ENCODE measurements at places on chromosomes 5 and 9.

DNA sequence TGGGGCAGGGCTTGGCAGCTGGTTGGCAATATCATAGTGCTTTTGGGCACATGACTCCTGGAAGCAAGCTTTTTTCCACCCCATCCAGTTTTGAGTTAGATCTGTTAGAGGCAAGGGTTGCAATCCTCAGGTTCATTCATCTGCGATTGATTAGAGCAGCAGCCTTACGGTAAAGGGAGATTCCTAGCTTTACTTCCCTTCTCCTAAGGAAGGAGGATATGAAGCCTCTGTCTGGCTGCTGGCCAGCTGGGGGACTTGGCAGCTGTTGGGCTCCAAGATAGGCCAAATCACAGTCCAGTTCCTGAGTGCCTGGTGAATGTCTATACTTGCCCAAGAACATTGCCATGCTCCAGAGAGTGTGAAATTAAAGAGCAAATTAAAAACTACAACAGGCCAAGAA, 113.4 kb upstream of the CCNH start:
- DNase-seq = no peak

DNA sequence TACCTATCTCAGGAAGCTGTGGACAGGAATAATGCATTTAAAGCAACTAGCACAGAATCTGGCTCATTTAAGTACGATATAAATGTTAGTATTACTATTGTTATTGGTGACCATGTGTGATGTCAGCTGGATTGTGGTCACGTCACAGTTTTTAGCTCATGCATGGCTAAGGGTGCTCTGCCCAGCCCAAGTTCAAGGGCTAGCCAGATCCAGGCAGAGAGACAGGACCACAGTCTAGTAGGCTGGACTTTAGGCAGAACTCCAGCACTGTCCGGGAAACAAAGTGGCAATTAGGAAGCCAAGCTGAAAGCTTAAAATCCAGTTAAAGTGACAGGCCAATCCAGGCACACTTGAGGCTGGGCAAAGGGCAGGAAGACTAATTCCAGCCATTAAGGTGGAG, 273.6 kb downstream of the ADAMTSL1 start:
- no peak for DNase-seq

DNA sequence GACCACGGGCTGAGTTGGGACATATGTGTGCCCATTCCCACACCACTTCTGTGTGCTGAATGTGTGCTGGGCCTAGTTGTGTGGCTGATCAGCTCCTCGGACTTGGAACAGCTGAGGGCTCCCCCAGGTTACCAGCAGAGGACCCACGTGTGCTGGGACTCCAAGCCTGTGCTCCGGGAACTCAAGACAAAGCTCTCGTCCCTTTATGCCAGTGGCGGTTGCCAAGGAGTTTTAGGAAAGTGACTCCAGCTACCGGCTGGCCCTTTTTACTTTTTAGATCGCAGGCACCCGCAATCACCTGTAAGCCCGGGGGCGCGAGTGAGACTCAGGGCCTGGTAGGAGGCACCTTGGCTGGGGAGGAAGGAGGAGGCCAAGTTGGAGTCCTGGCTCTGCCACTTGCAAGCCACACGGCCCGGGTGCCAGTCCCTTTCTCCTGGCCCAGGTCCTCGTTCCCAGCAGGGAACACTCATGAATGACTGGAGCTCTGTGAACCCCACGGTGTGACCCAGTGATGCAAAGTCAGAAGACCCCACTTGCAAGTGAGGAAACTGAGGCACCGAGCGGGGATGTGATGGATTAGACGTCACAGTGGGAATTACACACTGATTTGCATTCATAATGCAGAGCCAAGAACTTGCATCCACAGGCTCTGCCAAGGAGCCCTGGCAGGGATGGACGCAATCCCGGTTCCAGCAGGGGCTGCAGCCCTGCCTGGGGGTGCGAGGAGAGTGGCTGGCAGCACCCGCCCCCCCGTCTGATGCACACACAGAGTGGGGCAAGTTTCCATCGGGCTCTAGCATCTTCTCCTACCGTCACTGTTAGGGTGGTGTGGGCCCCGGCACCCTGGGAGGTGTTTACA, 26.9 kb downstream of the CRB2 start:
- DNase-seq = no peak

DNA sequence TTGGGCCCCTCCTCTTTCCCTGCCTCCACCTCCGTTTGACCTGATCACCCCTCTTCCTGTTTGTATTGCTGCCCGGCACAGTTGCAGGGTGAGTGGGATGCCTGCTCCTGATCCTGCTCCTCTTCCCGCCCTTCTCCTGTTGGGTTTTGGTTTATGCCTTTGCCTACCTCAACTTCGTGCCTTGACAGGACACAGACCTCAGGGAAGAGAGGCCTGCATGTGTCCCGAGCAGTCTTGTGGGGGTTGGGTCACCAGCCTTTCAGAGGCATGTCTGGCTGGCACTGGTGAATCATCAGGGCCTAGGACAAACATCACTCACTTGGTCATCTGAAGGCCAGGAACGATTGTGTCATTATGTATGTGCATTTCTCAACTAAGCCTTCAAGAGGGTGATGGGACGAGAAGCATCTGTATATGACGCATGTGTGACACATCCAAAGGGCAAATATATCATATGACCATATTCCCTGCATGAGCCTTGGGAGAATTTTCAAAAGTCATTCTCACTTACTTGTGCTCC, 56.9 kb downstream of the NPR3 start:
- DNase-seq = peak; percentile 48

GRCh38 chr9:124042201-124042721, 30.7 kb downstream of the LHX2 start:
- no peak for DNase-seq

GRCh38 chr9:35906923-35907699, 1.1 kb downstream of the HRCT1 start:
- no peak for DNase-seq

DNA sequence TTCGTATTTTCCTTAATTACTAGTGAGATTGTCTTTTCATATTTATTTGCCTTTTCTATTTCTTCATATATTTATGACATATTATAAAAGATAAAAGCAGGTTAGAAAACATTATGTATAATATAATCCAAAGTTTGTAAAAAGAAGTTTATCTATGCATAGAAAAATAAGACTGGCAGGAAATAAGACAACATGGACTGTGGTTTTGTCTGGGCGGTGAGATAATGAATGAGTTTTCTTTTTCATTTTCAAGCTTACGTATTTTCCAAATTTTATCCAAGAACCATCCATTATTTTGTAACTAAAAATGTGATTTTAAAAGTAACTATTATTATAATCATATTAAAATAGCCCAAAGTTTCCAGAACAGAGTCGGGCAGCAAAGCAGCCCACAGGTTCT, 109.8 kb upstream of the MVB12B start:
- DNase-seq = no peak

- DNase-seq = no peak
Observed at GRCh38 chr5:116911074-116911473, 336.5 kb upstream of the SEMA6A start.

GRCh38 chr9:36143245-36143641, 6.7 kb downstream of the GLIPR2 start:
- no peak for DNase-seq

DNA sequence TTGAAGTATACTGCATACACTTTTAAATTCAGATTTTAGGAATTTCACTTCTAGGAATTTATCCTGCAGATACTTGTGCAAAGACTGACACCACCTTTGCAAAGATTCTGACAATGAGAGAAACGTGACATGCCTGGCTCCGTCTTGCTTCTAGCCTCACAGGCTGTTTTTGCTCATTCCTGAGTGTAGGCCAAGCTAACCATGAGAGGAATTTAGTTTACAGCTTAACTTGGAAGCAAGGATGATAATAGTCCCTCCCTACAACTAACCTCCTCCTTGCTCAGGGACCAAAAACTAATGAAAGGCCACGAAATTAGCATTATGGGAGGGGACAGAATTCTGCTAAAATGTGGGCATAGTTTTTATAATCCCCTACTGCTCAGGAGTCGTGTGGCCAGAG, 31.1 kb downstream of the C5orf22 start:
- DNase-seq = no peak

GRCh38 chr9:114324492-114324891, 1.6 kb downstream of the ORM1 start:
- no peak for DNase-seq

GRCh38 chr9:36530224-36530623, 42.5 kb upstream of the MELK start:
- no peak for DNase-seq

- DNase-seq = no peak
Observed at GRCh38 chr5:180606215-180606785, 15.0 kb upstream of the SCGB3A1 start.

GRCh38 chr9:6788162-6789016, 30.6 kb downstream of the KDM4C start:
- DNase-seq = peak; percentile 7

- DNase-seq = no peak
Observed at GRCh38 chr5:147743678-147744374, 38.7 kb downstream of the JAKMIP2 start.

GRCh38 chr9:109342878-109343277, 22.0 kb upstream of the EPB41L4B start:
- DNase-seq = no peak

- DNase-seq = peak; percentile 89
Observed at GRCh38 chr5:153613144-153613543, 122.7 kb downstream of the GRIA1 start.

DNA sequence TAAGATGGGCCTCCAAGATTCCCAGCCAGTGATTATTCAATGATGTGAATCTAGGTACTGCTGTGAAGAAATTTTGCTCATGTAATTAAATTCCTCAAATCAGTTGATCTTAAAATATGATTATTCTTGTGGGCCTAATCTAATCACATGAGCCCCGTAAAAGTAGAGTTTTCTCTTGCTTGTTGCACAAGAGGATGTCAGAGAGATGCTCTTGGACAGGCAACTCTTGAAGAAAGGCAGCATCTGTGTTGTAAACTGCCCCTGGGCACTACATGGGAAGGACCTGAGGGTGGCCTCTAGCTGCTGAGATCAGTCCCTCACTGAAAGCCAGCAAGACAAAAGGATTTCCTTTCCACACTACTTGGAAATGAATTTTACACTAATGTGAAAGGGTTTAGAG, 132.9 kb downstream of the TRPM3 start:
- no peak for DNase-seq

DNA sequence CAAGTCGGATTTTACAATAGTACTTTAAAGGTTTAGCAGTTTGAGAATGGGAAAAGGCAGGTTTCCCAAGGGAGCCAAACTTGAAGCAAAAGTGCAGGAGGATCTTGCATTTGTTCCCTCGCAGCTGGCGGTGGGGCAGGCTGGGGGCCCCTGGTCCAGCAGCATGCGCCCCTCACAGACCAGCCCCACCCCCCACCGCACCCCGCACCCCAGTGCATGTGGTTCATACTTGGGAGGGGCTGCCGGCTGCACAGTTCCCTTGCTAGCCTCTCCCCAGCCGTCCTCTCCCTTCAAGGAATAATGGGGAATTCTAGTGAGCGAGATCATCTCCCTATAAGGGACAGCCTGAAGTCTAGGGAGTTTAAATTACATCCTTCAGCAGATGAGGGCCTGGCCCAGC, 273.1 kb upstream of the IRX2 start:
- no peak for DNase-seq

GRCh38 chr5:80619086-80619485, 35.4 kb upstream of the MSH3 start:
- DNase-seq = no peak

- DNase-seq = no peak
Observed at GRCh38 chr5:154677921-154678320, 77.3 kb upstream of the LARP1 start.

DNA sequence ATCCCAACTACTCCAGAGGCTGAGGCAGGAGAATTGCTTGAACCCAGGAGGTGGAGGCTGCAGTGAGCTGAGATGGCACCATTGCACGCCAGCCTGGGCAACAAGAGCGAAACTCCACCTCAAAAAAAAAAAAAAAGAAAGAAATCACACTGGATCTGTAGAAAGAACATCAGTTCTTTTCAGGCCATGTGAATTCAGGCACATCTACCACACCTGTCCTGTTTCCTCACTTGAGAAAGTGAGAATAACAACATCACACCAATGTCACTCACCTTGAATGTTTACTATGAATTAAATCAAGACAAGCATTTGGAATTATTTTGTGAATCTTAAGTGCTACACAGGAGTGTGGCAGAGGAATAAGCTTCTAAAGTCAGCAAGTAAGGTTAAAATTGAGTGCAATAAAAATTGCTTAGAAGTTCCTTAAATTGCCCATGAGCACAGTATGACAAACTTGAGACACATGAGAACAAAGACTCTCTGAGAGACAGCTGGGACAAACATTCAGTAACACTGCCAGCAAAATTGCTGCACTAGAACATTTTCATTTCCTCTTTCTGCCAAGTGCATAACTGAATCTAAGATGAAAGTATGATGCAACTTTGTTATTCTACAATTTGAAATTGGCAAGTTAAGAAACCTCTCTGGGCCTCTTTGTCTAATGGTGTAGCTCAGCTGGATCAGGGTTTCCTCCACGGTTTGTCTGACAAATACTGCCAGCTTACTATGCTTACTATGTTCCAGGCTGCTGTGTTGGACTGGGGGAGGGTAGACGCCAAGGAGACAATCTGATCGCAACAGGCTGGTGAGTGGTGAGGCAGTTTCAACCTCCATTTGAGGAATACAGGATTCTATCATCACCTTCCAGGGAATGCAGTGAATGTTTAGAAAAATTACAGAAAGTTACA, 1.9 kb upstream of the RIC1 start:
- peak; percentile 38 for DNase-seq

GRCh38 chr5:75348241-75348640, 11.2 kb downstream of the HMGCR start:
- DNase-seq = no peak
